ENCODE measurements at places on chromosomes 6 and 20.
A peak's percentile ranks its signal among the peaks of the same experiment; 100 is the strongest.

DNA sequence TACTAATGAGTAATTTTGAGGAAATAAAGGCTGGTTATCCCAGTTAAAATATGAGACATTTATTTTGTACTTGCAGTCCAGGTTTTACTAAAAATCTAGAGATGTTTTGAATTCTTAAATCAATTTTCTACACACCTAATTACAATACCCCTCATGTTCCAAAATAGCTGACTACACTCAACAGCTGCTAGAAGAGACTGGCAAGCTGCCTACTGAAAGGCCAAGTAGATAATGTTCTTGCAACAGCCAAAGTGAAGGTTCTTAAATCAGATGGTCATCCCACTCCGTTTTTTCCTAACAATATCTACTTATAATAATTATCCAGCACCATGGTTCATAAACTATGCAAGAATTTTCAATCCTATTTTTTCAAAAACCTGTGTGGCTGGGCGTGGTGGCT is 69.0 kb downstream of the DTNBP1 start:
- DNase-seq = no peak

GRCh38 chr6:3523271-3523670 is 66.4 kb upstream of the SLC22A23 start:
- no peak for DNase-seq

DNA sequence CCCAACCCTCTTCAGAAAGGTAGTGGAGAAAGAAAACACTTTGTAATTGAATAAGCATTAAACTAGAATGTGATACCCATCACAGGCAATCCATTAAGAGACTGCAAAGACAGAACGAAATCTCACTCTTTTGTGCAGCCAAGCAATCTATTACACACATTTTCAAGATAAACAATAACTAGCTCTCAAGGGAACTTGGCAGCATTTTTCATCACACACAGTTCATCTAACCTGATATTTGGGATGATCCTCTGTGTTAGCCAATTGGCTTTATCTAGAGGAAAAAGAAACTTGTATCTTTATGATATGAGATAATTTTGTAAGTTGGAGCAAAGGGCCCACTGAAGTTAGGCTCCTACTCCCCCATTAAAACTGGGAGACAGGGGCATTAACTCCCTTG is 1.5 kb upstream of the GZF1 start:
- no peak for DNase-seq

- DNase-seq = peak; percentile 67
Measured at GRCh38 chr6:169789944-169790927, 38.8 kb downstream of the ERMARD start.

- DNase-seq = no peak
Measured at GRCh38 chr6:33980176-33981175, 165.4 kb downstream of the GRM4 start.

- no peak for DNase-seq
Measured at GRCh38 chr6:15882915-15883314, 220.1 kb upstream of the DTNBP1 start.

DNA sequence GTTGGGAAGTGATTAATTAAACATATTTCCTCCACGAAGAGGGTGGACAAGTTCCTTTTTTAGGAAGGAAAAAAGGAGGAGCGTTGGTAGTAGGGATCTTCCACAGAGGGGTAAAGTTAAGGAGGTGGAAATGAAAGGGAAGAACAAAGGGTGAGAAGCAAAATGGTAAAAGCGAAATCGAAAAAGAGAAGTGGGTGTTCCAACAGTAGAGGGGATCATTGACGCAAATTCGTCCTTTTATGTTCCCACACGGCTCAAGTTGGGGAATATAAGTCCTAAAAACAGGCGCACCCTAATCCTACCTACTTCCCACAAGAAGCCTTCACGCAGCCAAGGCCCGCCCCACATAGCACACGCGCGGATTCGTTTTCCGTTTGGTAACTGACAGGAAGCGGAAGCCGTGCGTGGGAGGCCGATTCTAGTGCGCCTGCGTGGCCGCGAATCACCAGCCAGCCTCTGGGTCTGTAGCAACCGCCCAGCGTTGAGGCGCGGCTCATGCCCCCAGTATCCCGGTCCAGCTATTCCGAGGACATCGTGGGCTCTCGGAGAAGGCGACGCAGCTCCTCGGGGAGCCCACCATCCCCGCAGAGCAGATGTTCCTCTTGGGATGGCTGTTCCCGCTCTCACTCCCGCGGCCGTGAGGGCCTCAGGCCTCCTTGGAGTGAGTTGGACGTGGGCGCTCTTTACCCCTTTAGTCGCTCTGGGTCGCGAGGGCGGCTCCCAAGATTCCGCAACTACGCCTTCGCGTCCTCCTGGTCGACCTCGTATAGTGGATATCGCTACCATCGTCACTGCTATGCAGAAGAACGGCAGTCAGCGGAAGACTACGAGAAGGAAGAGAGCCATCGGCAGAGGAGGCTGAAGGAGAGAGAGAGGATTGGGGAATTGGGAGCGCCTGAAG is at the start of gene NKAPL:
Gene NKAPL (plus strand): TSS at position 421 of the 901 bp plus-strand sequence. CDS start 75 bp downstream, at position 496.
- DNase-seq = peak; percentile 52

DNA sequence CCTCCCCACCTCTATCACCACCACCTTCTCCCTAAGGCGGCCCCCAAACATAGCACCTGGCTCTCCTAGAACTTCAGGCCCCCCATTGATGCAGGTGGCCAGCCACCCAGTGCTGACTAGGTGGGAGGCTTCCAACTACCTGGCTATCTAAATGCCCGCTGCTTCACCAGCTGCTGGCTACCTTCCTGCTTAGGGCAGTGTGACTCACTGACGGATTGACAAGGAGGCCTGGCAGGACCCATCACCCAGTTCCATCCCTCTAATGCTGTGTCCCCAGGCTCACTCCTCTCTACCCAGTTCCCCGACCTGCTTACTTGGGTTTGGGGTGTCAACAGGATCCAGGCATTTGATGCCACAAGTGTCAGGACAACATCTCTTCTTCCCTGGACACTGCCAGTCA is 1.1 kb downstream of the SLPI start:
- DNase-seq = no peak

- no peak for DNase-seq
Measured at GRCh38 chr20:38426006-38426897, 8.9 kb downstream of the SNHG17 start.

- DNase-seq = no peak
Measured at GRCh38 chr20:38134427-38135270, 30.4 kb downstream of the TGM2 start.

GRCh38 chr6:128057541-128057940 is 156.7 kb upstream of the THEMIS start:
- no peak for DNase-seq

DNA sequence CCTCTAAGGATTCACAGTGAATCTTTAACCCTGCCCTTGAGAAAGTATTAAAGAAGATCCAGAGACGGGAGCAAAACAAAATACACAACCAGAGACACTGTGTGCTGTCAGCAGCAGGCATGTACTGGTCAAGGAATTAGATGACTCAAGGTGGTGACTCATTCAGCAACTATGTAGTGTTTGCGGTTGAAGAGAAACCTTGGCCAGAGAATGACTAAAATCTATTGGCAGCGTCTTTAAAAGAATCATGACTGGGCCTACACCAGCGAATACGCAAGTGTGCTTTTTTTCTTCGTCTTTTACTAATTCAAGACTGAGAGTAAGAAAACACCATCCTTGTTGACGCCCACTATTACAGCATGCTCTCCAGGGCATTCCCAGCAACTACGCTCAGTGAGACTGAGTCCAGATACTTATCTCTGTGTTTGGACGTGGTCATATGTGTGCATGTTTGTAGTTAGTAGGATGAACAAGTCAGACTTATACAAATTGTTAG is 72.4 kb upstream of the BACH2 start:
- DNase-seq = no peak

DNA sequence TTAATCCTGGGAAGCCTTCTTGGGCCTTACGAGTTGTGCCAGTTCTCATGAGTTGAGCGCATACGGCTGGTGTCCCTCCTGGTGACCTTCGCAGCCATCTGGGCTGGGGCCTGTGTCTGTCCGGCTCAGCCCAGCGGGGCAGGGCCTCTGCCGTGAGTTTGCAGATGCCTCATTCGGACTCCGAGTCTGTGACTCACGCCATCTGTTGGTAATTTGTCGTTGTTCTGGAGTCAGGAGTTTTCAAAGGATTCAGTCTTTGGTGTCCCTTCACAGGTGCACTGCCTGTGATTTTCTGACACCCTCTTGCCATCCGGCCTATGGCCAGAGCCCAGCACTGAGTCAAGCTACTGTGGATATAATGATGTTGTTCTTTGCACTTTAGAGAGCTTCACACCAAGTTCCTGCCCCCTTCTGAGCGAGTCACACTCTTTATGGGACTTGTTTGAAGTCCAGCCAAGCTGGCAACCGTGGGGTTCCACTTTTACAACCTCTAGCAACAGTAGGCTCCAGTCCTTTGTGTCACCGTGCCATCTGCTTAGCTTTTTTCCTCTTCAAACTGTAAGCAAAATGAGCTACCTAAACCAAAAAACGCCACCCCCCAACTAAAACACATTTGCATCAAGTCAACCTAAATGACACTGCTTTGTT is 175.6 kb downstream of the AIG1 start:
- DNase-seq = no peak

Measured in hypothalamus (tissue), 51 donors.